ENCODE measurements at places on chromosomes 12 and 14.

- no peak for DNase-seq
Measured at GRCh38 chr14:28077021-28077420, 689.6 kb upstream of the FOXG1 start.

- no peak for DNase-seq
Measured at GRCh38 chr14:78967111-78967809, 797.1 kb downstream of the NRXN3 start.

DNA sequence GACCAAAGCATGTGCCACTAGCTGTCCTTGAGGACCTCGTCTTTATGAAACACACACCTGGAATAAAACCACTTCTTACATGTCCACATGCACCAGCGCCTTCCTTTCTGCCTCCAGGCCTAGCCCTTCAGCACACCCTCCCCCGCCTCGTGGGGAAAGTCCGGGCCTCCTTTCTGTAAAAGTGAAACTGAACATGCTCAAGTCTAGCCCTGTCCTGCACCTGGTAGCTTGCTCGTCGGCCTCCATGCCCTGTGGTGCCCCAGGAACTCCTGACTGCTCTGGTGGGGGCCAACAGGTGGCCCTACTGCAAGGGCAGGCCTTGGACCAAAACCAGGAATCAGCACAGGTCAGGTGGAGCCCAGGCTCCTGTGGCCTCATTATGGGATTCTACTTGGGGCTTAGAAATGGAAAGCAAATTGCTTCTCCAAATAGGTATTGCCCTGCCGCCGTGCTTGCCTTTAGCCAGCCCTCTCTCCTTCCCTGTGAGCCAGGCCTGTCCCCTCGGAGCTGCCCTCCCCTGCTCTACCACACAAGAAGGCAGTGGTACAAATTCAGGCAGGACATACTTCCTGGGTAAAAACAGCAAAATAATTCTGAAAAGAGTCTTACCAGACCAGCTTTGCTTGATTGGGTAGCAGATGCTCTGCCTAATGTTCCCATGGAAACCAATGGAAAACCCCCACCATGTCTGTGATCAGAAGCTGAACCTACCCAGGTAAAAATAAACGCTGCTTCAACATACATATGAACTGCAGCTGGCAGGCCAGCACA lies 43.5 kb downstream of the ERH start:
- no peak for DNase-seq

DNA sequence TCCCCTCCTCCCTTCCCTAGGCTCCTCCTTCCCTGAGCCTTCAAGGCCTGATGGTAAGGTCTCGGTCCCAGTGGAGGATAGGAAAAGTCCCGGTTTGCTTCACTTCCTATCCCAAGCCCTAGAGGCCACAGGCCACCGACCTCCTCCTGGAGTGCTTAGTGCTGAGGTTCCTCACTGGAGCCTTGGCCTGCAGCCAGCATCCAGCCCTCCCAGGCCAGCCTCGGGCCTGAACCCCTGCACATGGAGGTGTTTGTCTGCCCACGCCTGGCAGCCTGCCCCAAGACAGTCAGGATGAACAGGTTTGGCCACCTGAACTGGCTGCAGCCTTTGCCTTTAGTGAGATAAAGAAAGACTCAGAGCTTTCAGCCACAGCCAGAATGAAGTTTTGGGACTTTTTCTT lies 15.8 kb upstream of the KRT7 start:
- DNase-seq, result no peak

GRCh38 chr14:99124482-99125105 lies 147.4 kb downstream of the BCL11B start:
- DNase-seq, result no peak

DNA sequence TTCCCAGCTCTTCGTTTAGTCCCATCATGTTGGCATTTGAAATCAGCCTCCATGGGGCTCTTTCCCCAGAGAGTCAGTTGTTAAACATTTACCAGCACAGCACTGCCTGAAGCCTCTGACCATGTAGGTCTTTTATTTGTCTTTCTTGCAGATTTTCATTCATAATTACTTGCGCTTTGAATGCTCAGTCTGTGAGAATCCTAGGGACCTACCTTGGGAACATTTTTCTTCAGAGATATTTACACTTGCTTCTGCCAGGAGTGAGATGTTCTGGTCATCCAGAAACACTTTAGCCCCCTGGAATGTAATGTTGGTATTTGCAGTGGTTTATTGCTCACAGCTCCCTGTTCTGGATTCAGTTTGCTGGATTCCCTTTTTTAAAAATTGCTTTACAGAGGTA lies 41.7 kb downstream of the RPH3A start:
- DNase-seq, result no peak

- DNase-seq, result no peak
Measured at GRCh38 chr12:46516238-46516932, 143.8 kb upstream of the SLC38A2 start.

DNA sequence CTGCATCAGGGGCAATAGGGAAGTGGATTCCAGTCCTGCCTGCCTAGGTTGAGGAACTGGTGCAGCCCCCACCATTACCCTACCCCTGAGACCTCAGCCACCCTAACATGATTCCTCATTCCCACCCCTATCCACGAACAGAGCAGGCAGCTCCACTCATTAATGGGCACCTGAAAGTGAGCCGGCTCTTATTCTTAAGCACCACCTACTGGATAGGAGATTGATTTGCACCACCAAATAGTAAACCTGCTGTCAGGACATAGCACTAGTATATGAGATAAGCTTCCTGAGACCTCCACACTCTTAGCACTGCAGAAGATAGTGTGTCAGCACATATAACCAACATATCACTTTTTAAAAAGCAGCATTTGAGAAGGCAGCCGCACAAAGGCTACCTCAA lies 573.2 kb downstream of the SOX5 start:
- DNase-seq, result no peak

DNA sequence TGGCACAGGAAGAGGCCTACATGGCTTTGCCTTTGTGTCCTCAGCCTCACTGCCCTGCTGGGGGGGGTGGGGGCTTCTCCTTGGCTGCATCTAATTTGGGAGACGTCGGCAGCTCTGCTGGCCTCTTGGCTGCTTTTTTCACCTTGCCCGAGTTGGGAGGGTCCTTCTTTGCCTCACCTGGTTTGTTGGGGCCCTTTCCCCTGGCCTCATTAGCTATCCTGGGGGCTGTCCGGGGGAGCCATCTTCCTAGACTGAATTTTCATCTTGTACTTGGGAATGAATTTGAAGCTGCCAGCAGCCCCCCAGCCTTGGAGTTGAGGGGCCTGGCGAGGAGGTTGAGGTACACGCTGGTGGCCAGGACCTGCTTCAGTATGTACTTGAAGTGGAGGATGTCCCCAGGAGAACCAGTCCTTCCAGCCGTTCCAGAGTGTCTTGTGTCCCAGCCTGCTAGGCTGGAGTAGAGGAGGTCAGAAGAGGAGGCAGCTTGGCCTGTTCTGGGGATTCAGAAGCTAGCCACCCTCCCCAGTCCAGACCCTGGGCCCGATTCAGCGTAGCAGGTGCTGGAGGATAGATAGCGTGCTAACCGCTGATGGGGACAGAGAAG lies 70.7 kb upstream of the VASH1 start:
- DNase-seq, result no peak

DNA sequence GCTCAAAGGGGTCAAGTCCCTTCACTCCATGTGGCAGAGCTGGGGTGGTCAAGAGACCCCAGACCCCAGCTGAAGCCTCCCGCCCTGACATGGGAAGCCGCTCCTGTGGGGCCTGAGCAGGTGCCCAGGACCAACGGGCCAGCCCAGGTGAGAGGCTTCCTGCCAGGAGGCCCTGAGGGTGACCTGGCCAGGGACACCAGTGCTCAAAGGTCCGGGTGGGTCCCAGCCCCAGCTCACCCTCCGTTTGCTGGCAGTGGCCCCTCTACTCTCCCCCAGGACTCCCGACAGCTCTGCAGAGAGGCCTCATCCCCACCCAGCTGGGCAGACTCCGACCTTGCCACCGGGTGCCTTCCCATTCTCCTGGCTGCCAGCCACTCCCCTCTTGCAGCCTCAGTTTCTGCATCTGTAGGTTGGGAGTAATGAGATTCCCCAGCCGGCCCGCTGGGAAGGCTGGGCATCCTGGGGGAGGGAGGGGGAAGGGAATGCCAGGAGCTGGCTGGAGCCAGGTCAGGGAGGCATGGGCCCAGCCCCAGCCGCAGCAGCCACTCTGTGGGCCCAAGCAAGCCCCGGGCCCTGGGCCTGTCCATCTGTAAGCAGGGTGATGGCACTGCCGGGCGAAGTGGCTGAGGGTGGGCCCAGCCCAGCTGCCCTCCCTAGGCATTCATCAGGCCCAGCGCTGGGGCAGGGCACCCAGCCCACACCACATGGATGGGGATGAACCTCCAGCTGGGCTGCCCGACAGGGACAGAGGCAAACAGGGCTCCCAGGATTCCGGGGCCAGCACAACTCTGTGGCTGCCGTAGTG lies 10.3 kb upstream of the INF2 start:
- no peak for DNase-seq

DNA sequence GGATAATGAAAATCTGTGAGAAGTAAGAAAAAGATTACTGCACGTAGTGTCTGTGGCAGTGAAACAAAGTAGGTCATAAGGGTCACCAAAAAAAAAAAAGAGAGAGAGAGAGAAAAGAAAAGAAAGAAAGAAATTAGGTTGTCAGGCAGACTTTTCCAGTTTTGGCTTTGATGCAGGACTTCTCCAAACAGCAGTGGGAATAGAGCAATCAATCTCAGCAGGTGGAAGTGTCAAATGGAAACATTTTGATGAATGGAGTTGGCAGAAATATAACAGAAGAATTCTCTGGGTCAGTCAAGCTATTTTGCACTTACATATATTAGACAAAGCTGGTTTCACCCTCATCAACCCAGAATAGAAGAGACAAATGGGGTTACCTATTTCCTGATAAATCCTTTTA lies 745.8 kb downstream of the SLC6A15 start:
- DNase-seq, result no peak

Measured in WERI-Rb-1 (cell line).